NCI-H187 (cell line): ENCODE measurements at places on chromosomes 2 and 18.

DNA sequence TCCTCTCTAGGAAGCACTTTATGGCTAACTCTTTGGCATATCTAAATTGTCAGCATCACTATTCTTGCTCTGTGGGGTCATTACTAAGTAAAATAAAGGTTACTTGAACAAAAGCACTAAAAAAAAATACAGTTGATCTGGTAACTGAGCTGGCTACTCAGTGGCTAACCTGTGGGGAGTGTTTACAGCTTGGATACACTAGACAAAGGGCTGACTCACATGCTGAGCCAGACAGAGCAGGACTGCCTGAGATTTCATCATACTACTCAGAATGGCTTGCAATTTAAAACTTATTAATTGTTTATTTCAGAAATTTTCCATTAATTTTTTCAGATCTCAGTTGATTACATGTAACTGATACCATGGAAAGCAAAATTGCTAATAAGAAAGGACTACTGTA lies 1690.4 kb upstream of the SLC39A10 start:
- DNase-seq, result no peak

DNA sequence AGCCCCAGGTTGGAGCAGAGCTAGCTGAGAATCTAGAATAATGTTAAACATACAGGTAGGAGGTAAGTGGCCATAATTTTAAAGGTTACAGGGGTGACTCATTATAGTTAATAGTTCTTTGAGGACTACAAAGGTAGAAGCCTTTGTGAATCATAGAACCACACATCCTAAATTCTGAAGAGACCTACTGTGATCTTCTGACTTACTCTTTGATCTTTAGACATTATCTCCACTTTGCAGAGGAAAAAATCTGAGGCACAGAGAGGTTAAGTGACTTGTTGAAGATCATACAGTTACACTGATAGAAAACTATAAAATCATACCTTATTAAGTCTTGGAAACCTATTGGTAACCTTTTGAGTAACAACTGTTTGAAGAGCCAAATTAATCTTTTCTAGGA lies 1051.3 kb upstream of the NRXN1 start:
- DNase-seq, result no peak

- no peak for DNase-seq
These were observed 2.3 kb upstream of the NAPG start for GRCh38 chr18:10523544-10523943.

GRCh38 chr2:70553584-70554337 lies at the start of gene TGFA:
Gene TGFA (minus strand): TSS chr2:70553826. CDS start chr2:70553767, 59 bp downstream.
- DNase-seq, result peak; percentile 47

DNA sequence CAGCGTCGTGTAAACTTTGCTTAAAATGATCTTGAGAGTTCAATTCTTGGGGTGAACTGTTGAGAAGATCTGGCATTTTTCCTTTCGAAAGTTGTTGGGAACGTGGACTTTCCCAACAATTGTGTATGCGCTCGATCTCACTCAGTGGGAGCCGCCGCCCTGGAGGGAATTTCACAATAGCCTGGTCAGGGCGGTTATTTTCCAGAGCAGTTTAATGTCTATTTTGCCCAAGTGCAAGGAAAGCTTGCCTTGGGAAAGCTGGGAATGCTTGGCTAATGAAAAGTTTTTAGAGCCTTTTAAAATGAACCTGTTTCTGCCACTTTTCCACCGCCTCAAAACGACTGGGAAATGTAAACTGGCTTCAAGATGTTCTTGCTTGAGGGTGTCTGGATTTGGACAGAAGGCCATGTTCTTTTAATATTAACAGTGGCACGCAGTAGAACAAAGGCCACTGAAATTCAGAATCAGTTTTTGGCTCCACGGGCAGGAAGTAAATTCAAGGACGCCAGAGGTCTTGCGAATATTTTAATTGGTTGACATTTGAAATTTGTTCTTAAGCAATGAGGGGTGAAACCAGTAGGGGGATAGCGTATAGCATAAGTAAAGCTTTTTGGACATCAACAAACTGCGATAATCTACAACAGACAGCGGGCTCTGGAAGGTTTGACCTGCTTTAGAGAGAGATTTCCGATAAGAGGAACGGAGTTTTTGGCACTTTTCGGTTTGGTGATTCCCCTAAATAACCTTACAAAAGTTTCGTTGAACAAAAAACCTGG lies 1.2 kb downstream of the CFLAR start:
- no peak for DNase-seq

DNA sequence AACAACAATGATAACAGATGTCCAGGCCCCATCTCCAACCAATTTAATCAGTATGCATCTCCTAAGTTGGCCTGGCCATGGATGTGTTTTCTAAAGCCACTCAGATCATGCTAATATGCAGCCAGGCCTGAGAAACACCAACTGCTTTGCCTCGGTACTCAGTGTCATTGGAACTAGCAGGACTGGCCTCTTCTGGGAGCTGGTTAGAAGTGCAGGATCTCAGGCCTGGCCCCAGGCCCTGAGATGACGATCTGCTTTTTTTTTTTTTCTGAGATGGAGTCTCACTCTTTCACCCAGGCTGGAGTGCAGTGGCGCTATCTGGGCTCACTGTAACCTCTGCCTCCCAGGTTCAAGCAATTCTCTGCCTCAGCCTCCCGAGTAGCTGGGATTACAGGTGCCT lies 69.1 kb downstream of the IRS1 start:
- no peak for DNase-seq

- no peak for DNase-seq
These were observed 2114.6 kb upstream of the PIK3C3 start for GRCh38 chr18:39840406-39840805.

- DNase-seq, result no peak
These were observed 270.4 kb upstream of the TMEFF2 start for GRCh38 chr2:192465141-192465540.

- no peak for DNase-seq
These were observed 194.9 kb upstream of the POU3F3 start for GRCh38 chr2:104658904-104659591.

GRCh38 chr2:17593841-17594491 lies 53.5 kb downstream of the VSNL1 start:
- DNase-seq, result no peak
